ENCODE measurements at places on chromosomes 1 and 21. TPM values are rescaled to one million over a fixed set of nuclear protein-coding genes. Genes with fewer than 3 reads are reported as not detected.

The CHODL gene
- polyA plus RNA-seq: 37.1 TPM

The OPN3 gene
- polyA plus RNA-seq: 58.3 TPM

- DNase-seq: no peak
These were observed 57.1 kb downstream of the DDAH1 start for GRCh38 chr1:85407746-85408377.

DNA sequence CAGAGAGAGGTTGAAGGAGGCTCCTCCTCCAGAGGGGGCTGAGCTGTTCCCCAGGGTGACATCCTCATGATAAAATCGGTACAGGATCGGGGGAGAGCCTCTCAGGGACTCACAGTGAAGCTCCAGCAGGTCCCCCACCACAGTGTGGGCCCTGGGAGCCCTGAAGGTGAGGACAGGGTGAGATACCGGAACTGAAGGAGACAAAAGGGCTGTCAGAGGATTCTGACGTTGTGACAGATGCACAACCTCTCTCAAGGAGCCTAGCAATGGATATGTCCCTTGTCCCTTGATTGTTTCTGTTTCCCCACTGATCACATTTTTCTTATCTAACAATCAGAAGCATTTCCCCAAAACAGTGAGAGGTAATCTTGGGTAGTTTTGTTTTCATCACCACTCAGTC is 5.2 kb downstream of the FCRL3 start:
- DNase-seq: no peak

DNA sequence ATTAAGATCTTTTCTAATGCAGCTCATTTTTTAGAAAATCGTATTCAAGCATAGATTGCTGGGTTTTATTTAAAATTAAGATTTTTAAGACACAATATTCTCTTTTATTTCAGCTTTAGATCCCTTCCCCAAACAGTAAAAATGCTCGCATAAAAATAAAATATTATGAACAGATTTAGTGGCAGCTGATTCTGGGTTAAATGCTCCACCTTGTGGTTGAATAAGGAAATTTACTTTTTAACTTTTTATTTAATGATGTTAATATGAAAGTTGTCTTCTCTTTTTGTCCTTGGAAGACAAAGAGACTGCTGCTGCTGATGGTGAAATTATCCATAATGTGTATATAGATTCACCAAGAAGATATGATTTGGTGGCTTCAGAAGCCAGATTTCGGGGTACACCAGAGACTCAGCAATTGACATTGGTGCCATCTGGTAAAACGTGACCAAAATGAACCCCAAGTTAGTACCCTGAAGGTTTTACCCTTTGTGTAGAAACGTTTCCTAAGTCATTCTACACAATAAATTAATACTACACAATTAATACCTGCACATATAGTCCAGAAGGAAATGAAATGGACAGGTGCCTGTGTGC is 128.0 kb downstream of the ADAMTS1 start:
- DNase-seq: no peak

- no peak for DNase-seq
These were observed 18.4 kb downstream of the MTX1 start for GRCh38 chr1:155226910-155227260.

DNA sequence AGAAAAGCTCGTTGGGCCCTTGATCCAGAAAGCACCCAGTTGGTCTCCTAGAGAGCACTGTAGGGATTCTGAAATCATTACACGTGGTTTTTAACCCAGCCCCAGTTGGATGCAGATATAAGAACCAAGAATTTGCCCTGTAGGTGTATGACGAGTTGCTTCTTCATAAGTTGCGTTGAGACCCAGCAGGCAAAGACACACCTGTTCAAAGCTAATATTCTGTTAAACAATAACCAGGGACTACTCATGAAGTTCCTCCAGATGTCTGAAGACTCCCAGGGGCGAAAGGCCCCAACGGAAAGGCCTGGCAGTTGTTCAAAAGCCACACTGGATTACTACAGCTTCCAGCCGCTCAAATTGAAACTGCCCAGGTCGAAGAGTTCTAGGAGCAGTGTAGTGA is 88.6 kb upstream of the HNRNPU start:
- no peak for DNase-seq

Measured in right renal cortex interstitium (tissue), 3 donors.